Fibroblast of lung (primary cell): ENCODE measurements at places on chromosomes 1 and 21. TPM values are rescaled to one million over a fixed set of nuclear protein-coding genes. Genes with fewer than 3 reads are reported as not detected.
A peak's percentile ranks its signal among the peaks of the same experiment; 100 is the strongest.

RGS4 gene
- 36.5 and 63.3 TPM in 2 replicates for total RNA-seq

CRABP2 gene
- total RNA-seq, result 33.4 and 70.4 TPM in 2 replicates

DNA sequence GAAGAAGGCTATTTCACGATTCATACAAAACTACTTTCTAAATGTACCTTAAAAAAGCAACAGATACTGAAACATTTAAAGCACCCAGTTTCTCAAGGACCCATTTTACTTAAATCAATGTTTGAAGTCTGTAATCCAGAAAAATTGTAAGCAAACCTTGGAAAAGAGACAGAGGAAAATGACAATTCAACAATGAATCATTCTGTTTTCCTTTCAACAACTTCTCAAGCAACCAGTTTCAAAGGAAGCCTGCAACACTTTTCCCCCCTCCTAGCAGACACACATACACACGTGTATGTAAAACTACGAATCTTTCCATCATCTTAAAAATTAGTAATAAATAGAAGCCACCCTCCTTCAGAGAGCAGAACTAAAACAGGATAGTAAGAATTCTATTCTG lies 1.2 kb downstream of the RERE start:
- H3K27ac ChIP-seq, result no peak overlapping the region
- H3K27me3 ChIP-seq, result no peaks in the 10 kb centered on the region
- no peaks in the 10 kb centered on the region for H3K36me3 ChIP-seq
- peaks cover 2% of the 10 kb centered on the region for H3K4me1 ChIP-seq
- H3K4me3 ChIP-seq, result peak overlapping the region; percentile 85

DNA sequence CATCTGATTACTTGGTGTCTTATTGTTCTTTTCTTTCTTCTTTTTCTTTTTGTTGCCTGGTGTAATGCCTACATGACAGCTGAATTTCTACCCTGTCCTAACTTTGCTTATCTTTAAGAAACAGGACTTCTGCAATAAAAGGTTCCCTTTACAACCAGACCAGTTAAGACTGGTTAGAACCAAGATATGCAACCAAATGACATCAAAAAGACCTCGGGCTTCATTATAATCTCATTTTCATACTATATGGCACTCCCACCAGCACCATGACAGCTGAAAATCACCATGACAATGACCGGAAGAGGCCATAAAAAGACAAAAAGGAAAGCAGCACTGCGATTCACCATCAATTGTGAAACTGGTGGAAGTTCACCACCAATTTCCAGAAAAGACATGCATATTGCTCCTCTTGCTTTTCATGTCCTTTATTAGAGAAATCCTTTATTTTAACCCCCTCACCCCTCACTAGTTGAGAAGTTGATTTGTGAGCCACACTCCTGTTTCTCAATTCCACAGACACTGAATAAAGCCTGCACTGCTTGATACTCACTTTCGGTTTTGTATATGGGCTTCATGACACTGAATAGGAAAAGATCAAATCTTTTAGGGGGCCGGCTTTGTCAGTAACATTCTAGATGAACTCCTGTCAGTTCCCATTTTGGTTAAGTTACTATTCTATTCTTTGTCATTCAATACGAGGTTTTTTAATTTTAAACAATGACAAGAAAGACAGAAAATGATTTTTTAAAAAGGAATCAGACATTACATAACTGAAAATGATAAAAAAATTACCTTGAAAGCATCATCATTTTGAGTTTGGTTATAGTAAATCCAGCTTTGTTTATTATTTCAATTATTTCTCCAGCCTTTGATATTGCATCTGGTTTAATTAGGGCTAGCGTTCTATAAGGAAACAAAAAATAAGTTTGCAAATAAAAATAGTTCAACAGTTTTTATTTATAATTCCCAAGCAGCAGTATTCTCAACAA lies 58.1 kb downstream of the NME7 start:
- H3K36me3 ChIP-seq, result no peaks in the 10 kb centered on the region
- H3K4me3 ChIP-seq, result no peak overlapping the region
- no peak overlapping the region for H3K27ac ChIP-seq
- DNase-seq, result peak; percentile 5
- H3K4me1 ChIP-seq, result peaks cover 6% of the 10 kb centered on the region
- no peaks in the 10 kb centered on the region for H3K27me3 ChIP-seq

- peaks cover 15% of the 10 kb centered on the region for H3K4me1 ChIP-seq
- no peaks in the 10 kb centered on the region for H3K27me3 ChIP-seq
- H3K36me3 ChIP-seq, result no peaks in the 10 kb centered on the region
Measured at GRCh38 chr1:14439015-14439414, 159.5 kb upstream of the KAZN start.

OPTC gene
- not detected in 2 replicates for total RNA-seq

GRCh38 chr1:61334718-61335589 lies 252.6 kb downstream of the NFIA start:
- H3K4me1 ChIP-seq, result peaks cover 4% of the 10 kb centered on the region
- no peak overlapping the region for H3K4me3 ChIP-seq

NIPAL3 gene
- total RNA-seq, result 25.9 and 85.2 TPM in 2 replicates

DNA sequence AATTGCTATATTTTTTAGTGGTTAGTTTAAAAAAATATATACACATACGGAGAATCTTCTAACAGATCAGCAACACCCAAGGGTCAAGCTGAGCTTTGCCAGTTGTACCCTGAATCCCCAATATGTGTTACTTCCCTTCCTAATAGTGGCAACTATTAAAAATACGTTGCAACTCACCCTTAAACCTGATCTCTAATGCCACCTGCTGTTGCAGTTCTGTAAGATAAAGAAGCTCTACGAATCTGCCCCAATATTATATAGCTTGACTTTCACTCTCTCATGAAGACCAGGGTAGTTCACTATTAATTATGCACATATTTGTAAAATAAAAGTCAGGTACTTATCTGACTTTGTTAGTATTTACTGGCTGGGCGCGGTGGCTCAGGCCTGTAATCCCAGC lies 58.4 kb downstream of the ASH1L start:
- no peaks in the 10 kb centered on the region for H3K36me3 ChIP-seq
- H3K27ac ChIP-seq, result no peak overlapping the region
- peak; percentile 50 for DNase-seq
- no peaks in the 10 kb centered on the region for H3K27me3 ChIP-seq

DNA sequence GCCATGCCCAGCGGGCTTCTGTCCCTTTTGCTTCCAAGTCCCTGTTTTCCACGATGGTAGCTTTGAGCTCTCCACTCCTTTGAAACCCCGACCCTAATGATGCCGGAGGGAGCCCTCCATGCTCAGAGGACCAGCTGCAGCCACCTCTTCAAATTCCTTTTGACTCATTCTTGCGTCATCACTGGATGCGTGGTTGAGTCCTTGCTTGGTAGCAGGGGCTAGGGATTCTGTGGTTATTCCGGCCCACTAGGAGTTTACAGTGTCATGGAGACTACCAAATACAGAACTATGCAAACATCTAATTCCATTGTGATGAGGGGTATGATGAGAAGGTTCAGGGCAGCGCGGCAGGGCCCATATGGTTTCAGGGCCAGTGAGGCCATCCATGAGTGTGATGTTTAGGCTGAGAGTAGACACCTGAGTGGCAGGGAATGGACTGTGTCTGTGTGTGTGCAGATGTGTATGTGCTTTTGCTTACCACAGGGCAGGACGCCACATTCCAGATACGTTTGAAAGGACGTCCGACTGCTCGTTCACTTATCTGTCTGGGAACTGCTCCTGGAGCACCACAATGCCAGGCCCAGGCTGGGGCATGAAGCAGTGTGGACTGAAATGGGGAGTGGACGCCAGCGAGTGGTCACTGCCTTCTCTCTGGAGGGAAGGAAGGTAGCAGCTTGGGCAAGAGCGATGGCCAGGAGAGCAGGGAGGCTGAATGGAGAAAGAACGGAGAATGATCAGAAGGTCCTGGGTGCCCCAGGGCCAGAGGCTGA lies 30.4 kb upstream of the ZBTB21 start:
- peak overlapping the region; percentile 98 for H3K27ac ChIP-seq
- H3K36me3 ChIP-seq, result no peaks in the 10 kb centered on the region
- peak; percentile 100 for DNase-seq
- no peak overlapping the region for H3K4me3 ChIP-seq
- no peaks in the 10 kb centered on the region for H3K27me3 ChIP-seq

DNA sequence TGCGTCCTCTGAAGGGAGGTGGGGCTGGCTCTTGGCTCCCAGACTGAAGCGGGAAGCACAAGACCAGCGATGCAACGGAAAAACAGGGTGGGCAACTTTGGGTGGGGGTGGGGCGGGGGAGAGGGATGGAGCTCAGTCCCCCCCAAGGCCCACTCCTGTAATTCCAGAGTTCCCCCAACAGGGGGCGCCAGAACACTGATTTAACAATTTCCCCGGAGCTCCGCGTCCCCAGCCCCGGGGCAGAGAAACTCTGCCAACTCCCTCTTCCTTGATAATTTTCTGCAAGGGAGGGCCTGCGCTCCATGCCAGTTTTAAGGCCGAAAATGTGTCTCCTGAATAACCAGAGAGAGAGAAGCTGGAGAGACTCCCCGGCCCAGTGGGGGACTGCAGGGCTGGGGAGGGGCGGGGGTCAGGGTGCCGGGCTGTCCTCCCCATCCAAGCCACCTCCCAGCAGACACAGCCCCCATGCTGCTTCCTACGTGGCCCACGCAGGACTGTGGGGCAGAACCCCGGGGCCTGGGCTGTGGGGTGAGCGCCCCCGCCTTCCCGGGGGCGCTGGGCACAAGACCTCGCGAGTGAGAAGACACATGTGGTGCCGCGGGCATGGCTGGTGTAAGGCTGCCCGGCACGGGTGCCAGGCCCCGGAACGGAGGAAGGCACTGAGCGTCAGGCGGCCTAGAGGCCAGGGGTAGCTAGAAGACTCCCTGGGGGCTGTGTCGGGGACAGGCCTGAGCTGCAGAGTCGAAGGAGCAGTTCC lies 51.4 kb downstream of the KIF21B start:
- H3K36me3 ChIP-seq, result no peaks in the 10 kb centered on the region
- H3K4me3 ChIP-seq, result no peak overlapping the region
- peak; percentile 21 for DNase-seq
- no peaks in the 10 kb centered on the region for H3K4me1 ChIP-seq

DNA sequence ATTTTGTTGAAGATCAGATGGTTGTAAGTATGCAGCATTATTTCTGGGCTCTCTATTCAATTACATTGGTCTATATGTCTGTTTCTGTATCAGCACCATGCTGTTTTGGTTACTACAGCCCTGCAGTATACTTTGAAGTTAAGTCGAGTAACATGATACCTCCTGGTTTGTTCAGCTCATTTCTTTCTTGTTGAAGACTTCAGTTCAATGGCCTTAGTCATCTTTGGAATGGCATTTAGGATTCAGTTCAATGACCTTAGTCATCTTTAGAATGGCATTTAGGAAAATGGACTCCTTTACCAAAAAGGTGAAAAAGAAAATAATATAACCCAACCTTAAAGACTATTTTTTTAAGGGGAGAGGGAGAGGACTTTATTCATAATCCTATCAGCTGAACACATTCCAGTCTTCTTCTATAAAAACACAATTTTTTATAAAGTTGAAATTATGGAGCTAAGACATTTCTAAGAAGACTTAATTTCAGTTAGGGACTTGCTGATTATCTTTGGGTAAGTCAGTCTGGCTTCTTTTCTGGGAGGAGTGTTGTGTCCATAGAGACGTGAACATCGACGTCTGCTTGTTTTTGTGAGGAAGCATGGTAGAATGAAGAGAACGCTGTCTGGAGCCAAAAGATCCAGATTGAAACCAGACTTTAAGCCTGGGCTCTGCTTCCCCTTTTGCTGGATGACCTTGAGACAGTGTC lies 48.3 kb downstream of the DDR2 start:
- DNase-seq, result peak; percentile 48
- no peaks in the 10 kb centered on the region for H3K36me3 ChIP-seq
- H3K4me3 ChIP-seq, result no peak overlapping the region
- peak overlapping the region; percentile 23 for H3K27ac ChIP-seq
- peaks cover 27% of the 10 kb centered on the region for H3K4me1 ChIP-seq

DNA sequence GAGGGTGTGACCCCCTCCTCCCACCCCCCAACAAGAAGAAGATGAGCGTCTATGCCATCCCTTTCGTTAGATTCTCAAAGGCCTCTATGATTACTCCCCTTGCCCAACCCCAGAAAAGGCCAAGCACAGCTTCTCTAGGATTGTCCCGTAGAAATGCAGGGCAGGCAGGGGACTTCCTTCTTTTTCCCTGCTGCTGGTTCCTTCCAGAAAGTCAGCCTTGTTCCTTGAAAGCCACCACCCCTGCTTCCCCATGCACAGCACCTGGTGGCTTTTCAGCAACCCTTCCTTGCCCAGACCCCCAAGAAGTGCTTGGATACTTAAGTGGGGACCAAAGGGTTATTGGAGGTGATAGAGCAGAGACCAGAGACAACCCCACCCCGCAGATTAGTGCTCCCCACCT lies 75.1 kb downstream of the ARHGEF10L start:
- peaks cover 6% of the 10 kb centered on the region for H3K4me1 ChIP-seq
- peaks cover 2% of the 10 kb centered on the region for H3K36me3 ChIP-seq
- H3K27me3 ChIP-seq, result no peaks in the 10 kb centered on the region
- no peak for DNase-seq
- H3K27ac ChIP-seq, result no peak overlapping the region

GRCh38 chr1:99171184-99171813 lies 93.0 kb upstream of the PLPPR4 start:
- no peaks in the 10 kb centered on the region for H3K27me3 ChIP-seq
- no peak overlapping the region for H3K4me3 ChIP-seq
- H3K4me1 ChIP-seq, result peaks cover 3% of the 10 kb centered on the region
- DNase-seq, result no peak
- H3K27ac ChIP-seq, result no peak overlapping the region
- H3K36me3 ChIP-seq, result no peaks in the 10 kb centered on the region

PRR9 gene
- total RNA-seq, result not detected in 2 replicates

- no peaks in the 10 kb centered on the region for H3K4me1 ChIP-seq
- no peaks in the 10 kb centered on the region for H3K27me3 ChIP-seq
- no peak for DNase-seq
- H3K4me3 ChIP-seq, result no peak overlapping the region
- H3K36me3 ChIP-seq, result no peaks in the 10 kb centered on the region
Measured at GRCh38 chr21:20883408-20883800, 114.8 kb upstream of the NCAM2 start.

GRCh38 chr1:37901893-37902225 lies 42.5 kb upstream of the MTF1 start:
- no peak overlapping the region for H3K27ac ChIP-seq
- no peaks in the 10 kb centered on the region for H3K4me1 ChIP-seq
- H3K36me3 ChIP-seq, result no peaks in the 10 kb centered on the region
- H3K27me3 ChIP-seq, result no peaks in the 10 kb centered on the region

GRCh38 chr21:45801129-45801964 lies 157.8 kb downstream of the PCBP3 start:
- no peaks in the 10 kb centered on the region for H3K36me3 ChIP-seq
- no peak overlapping the region for H3K27ac ChIP-seq
- H3K4me1 ChIP-seq, result no peaks in the 10 kb centered on the region
- H3K27me3 ChIP-seq, result no peaks in the 10 kb centered on the region
- no peak overlapping the region for H3K4me3 ChIP-seq

DNA sequence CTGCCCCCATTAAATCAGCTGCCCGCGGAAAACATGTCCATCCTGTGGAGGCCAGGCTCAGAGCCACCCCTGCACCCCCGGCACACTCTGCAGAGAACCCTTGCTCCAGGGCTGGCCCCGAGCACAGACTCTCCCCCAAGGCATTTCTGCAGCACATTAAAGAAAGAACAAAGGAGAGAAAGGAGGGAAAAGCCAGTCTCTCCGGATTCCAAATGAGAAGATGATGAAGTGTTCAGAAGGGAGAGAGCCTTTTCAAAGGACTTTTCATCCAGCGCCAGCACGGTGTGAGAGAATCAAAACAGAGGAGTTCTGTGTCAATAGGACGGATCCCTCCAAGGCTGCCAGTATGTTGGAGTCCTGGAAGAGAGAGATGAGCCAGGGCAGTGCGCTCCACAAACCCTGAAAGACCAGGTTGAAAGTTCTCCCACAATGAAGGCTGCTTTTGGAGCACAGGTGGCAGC lies 498.3 kb downstream of the NPHP4 start:
- no peaks in the 10 kb centered on the region for H3K4me1 ChIP-seq
- no peak overlapping the region for H3K4me3 ChIP-seq
- H3K27me3 ChIP-seq, result no peaks in the 10 kb centered on the region
- no peak for DNase-seq
- H3K36me3 ChIP-seq, result no peaks in the 10 kb centered on the region
